Chondrocyte (in vitro differentiated cells): ENCODE measurements at places on chromosomes 4 and X. TPM values are rescaled to one million over a fixed set of nuclear protein-coding genes. Genes with fewer than 3 reads are reported as not detected.

Gene RADX
- total RNA-seq: 0.17 to 0.31 TPM in 2 of 3 replicates, not detected in the other

Gene DAPP1
- total RNA-seq: not detected in 3 replicates

- DNase-seq: no peak
These were observed 101.2 kb downstream of the BCOR start for GRCh38 chrX:39996536-39996935.

DNA sequence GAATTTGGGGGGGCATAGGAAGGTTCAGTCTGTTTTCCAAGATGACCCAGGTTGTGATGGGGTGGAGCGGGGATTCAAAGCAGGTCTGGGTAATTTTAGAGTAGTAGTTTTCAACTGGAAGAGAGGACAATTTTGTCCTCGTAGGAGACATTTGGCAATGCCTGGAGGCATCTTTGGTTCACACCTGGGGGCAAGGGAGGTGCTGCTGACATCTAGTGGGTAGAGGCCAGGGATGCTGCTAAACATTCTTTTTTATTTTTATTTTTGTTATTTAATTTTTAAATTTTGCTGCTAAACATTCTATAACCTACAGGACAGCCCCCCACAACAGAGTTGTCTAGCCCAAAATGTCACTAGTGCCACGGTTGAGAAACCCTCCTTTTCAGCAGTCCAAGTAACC lies 1.9 kb downstream of the RAB9A start:
- DNase-seq: no peak

DNA sequence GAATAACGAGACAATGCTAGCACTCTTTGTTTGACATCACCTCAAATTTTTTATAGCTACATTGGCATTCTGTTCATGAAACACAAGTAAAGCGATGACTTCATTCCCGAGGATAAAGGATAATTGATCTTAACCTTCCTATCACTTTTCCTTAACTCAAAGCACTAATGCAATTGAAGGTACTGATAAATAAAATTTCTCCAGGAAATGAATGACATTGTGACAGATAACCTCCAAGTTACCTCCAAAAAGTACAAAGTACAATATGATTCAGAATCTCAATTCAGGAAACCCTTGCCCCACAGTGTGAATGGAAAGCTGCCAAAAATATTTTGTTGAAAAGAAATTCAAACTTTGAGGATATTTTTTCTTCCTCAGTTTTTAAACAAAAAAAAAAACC lies 1.8 kb downstream of the PRSS12 start:
- DNase-seq: no peak

DNA sequence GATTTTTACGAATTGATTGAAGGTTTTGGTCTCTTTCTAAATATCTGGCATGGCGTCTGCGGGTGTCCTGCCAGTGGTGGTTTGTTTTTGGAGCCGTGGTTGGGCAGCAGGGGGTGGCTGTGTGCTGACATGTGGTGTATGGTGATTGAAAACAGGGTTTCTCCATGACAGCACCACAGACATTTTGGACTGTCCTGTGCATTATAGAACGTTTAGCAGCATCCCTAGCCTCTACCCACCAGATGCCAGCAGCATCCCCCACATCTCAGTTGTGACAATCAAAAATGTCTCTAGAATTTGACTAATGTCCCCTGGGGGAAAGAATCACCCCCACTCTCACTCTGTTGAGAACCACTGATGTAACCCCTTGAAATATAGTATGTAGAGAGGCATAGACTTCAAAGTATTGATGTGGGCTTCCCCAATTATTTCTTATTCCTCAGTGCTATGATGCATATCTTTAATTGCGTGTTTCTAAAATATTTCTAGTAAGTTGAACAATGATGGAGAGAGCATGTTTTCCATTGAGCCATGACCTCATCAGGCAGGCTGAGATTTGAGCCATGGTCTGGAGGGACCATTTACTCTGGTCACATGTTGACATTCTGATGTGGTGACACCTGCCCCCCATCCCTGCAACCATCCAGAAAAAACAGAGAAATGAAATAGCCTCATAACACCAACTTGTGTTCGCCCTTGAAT lies 77.4 kb upstream of the MID1 start:
- DNase-seq: no peak

Gene STARD8
- total RNA-seq: 0.31 to 0.49 TPM (median 0.37 TPM) in 3 replicates

Gene TMEM271
- not detected in 3 replicates for total RNA-seq

DNA sequence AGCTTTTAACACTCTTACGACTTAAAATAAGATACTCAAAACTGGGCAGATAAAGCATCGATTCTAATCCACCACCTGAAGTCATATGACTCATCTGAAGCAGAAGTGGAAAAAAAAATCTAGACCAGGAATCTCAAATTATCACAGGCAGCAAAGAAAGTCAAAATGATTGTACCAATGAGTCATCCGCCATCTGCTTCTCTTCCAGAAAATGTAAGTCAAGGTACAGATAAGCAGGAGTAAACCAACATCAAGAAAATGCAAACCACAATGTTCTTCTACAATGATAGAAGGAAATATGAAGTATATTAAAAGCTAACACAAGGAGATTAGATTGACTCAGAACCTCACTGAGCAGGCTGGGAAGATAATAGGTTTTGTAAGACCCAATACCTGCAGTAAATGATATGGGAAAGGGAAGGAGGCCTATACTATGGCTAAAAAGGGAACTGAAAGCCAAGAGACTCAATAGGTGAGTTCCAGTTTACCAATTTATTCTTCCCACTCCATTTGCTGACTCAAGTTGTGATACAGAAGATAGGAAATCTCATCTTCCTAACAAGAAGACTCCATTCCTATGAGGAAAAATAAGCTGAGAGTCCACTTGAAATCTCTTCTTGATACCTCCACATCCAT lies 88.4 kb upstream of the TET2 start:
- DNase-seq: no peak

- DNase-seq: no peak
These were observed 22.7 kb downstream of the POU4F2 start for GRCh38 chr4:146661367-146661766.

- no peak for DNase-seq
These were observed 177.3 kb downstream of the PABPC4L start for GRCh38 chr4:134024251-134024650.

DNA sequence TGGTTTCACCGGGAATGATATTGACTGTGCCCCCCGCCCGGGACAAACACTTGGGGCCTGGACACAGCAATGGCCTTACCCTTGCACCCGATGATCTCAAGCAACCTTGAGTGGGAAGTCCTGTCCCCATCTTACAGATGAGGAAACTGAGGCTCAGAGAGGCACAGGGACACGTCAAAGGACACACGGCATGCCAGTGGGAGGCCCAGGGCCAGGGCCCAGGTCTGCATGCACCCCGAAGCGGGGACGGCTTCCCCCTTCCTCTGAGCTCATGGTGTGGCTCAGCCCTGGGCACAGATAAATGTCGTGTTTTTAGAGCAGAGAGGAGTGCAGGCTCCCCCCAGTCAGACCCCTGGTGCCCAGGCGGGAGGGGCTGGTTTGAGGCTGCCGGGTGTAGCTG lies 33.9 kb upstream of the HTRA3 start:
- no peak for DNase-seq

Gene ATP8A1
- 0.25 to 0.97 TPM (median 0.26 TPM) in 3 replicates for total RNA-seq

- DNase-seq: no peak
These were observed 95.6 kb upstream of the PCDH18 start for GRCh38 chr4:137627739-137628460.

Gene MAGEA3
- total RNA-seq: not detected in 3 replicates

Gene FAM47A
- total RNA-seq: not detected in 3 replicates

GRCh38 chrX:109716431-109717028 lies 16.5 kb downstream of the ACSL4 start:
- DNase-seq: no peak

- DNase-seq: no peak
These were observed 35.9 kb downstream of the SUPT20HL1 start for GRCh38 chrX:24396236-24396930.

- DNase-seq: no peak
These were observed 827.7 kb downstream of the FSTL5 start for GRCh38 chr4:161336016-161336530.

Gene TLR6
- 2.0 to 2.9 TPM (median 2.6 TPM) in 3 replicates for total RNA-seq

GRCh38 chrX:130165181-130165702 lies 399 bp downstream of the AIFM1 start:
- no peak for DNase-seq

Gene EXOSC9
- 15.8 to 28.7 TPM (median 16.3 TPM) in 3 replicates for total RNA-seq

- no peak for DNase-seq
These were observed 556 bp downstream of the ATP5ME start for GRCh38 chr4:673349-674091.

GRCh38 chr4:3436798-3437581 lies 4.8 kb upstream of the HGFAC start:
- DNase-seq: no peak

Gene MAGEB17
- total RNA-seq: not detected in 3 replicates

GRCh38 chrX:74449322-74449936 lies 28.1 kb downstream of the SLC16A2 start:
- no peak for DNase-seq

Gene HAND2
- total RNA-seq: not detected in 3 replicates

- DNase-seq: peak; percentile 67
These were observed 19.3 kb upstream of the UVSSA start for GRCh38 chr4:1327526-1328266.

DNA sequence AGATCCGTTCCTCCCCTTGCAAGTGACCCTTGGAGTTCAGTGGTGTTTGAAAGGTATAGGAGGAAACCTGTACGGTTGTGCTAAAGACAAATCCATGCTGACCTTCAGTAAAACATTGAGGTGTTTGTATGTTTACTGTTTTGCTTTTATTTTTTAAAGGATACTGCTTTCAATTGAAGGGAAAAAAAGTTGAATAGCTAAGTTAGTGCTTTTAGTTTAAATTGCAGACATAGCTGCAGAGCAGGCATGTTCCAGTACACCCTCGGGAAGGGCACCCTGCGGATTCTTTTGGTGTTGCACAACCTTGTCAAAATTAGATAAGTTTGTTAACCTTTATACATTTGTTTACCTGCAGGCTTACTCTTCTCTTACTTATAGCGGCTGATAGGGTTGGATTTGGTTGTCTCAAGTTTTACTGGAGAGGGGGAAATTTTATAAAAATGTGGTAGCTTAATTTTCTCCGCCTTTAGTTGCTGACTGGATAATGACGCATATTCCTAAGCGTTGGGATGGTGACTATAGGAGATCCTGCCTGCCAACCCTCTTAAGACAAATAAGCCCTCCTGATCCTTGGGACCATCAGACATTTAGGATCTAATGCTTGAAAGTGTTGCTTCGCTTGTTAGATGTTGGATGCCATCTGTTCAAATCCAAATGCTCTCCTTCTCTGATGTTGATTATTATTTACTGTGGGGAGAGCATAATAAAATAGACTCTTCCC lies 2.0 kb downstream of the RAPGEF2 start:
- no peak for DNase-seq

Gene UCP1
- not detected in 3 replicates for total RNA-seq

- peak; percentile 71 for DNase-seq
These were observed 6.4 kb downstream of the LRPAP1 start for GRCh38 chr4:3525532-3526430.

Gene MGARP
- 2.6 to 3.5 TPM (median 3.4 TPM) in 3 replicates for total RNA-seq

GRCh38 chr4:53049528-53049927 lies 187.4 kb downstream of the RASL11B start:
- no peak for DNase-seq

DNA sequence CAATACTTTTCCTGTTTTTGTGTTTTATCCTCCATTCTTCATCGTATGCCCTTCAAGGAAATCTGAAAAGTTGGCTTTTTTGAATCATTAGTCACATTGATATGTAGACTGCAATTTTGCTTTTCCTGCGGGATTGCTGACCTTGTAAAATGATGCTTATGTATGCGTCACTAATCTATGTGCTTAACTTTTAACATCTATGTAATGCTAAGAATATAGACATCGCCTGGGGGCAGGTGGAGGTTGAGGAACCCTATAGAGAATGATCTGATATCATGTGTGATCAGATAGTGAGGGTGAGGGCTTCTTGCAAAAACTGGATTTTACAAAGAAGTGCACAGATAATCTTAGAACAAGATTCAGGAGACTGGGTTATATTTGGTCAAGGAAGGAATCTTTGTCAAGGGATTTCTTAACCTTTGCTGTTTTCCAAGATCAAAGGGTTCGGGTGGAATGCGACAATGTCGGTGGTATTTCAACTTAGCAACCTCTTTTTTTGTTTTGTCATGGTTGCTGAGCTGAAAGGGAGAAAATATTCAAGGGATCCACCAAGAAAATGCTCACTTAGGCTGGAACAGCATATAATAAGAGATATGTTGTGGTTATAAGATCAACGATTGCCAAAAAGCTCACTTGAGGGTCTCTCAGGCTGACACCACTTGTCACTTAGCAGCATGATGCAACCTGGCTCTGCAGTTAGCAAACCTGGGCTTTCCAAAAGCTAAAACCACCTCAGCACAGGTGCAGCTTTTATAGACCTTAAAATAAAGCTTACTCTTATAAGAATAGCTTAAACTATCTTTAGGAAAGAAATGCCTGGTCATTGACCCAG lies 70.6 kb upstream of the PUDP start:
- no peak for DNase-seq

GRCh38 chrX:13014111-13015096 lies 30.0 kb downstream of the FAM9C start:
- DNase-seq: no peak

Gene MTMR1
- 20.9 to 23.6 TPM (median 21.3 TPM) in 3 replicates for total RNA-seq

DNA sequence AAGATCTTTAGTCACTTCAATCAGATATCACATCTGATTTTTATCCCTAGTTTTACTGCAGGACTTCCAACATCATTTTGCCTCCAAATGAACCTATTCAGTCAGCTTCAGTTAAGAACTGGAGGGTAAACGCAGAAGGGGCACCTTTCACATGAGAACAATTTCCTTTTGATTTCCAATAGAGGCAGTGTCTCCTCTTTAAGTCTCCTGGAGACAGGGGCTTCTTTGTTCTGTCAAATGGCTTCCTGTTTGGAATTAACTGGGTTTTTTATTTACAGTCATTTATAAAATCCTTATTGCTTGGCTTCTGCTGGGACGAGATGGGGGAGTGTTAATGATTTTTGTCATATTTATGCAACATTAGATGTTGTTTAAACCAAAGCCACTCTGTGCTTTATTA lies 164.0 kb downstream of the STK32B start:
- no peak for DNase-seq

Gene XAGE1B
- total RNA-seq: not detected in 3 replicates
